ENCODE measurements at places on chromosomes 1 and 21. TPM values are rescaled to one million over a fixed set of nuclear protein-coding genes. Genes with fewer than 3 reads are reported as not detected.

GJA9 gene
- not detected for polyA plus RNA-seq

WDR3 gene
- 3.1 TPM for polyA plus RNA-seq

AQP10 gene
- polyA plus RNA-seq: not detected

CNR2 gene
- not detected for polyA plus RNA-seq

C4BPB gene
- polyA plus RNA-seq: 14.8 TPM

ADAMTSL4 gene
- polyA plus RNA-seq: 54.2 TPM

NGF gene
- polyA plus RNA-seq: 0.31 TPM

LCE6A gene
- polyA plus RNA-seq: not detected

POLR3GL gene
- polyA plus RNA-seq: 43.9 TPM

Data from stomach (tissue), 19 donors.